ENCODE measurements at places on chromosomes 2 and 18.
A peak's percentile ranks its signal among the peaks of the same experiment; 100 is the strongest.

GRCh38 chr2:27495840-27496356 lies 741 bp upstream of the GCKR start:
- H3K27ac ChIP-seq: no peak overlapping the region
- peak overlapping the region; percentile 81 for H3K4me3 ChIP-seq
- no peaks in the 10 kb centered on the region for H3K36me3 ChIP-seq
- peaks cover 7% of the 10 kb centered on the region for H3K4me1 ChIP-seq
- H3K27me3 ChIP-seq: peaks cover 57% of the 10 kb centered on the region

- no peak overlapping the region for H3K27ac ChIP-seq
- H3K36me3 ChIP-seq: peaks cover 2% of the 10 kb centered on the region
- H3K27me3 ChIP-seq: peaks cover under 1% of the 10 kb centered on the region
- peak overlapping the region; percentile 33 for H3K4me3 ChIP-seq
These were observed 2.0 kb downstream of the NBEAL1 start for GRCh38 chr2:203016716-203017115.

GRCh38 chr2:46942143-46942526 lies 26.5 kb upstream of the MCFD2 start:
- peak overlapping the region; percentile 97 for H3K4me3 ChIP-seq
- peak; percentile 93 for DNase-seq
- H3K36me3 ChIP-seq: peaks cover 36% of the 10 kb centered on the region
- H3K27ac ChIP-seq: peak overlapping the region; percentile 100
- no peaks in the 10 kb centered on the region for H3K27me3 ChIP-seq
- peaks cover 51% of the 10 kb centered on the region for H3K4me1 ChIP-seq

- H3K27me3 ChIP-seq: no peaks in the 10 kb centered on the region
These were observed 93.4 kb downstream of the SOS1 start for GRCh38 chr2:39027421-39027820.

- peaks cover 13% of the 10 kb centered on the region for H3K27me3 ChIP-seq
- peak overlapping the region; percentile 81 for H3K4me3 ChIP-seq
- peaks cover 28% of the 10 kb centered on the region for H3K4me1 ChIP-seq
- peak; percentile 79 for DNase-seq
- peaks cover 2% of the 10 kb centered on the region for H3K36me3 ChIP-seq
- peak overlapping the region; percentile 75 for H3K27ac ChIP-seq
These were observed 886 bp downstream of the PRKCE start for GRCh38 chr2:45652090-45653031.

- no peak for DNase-seq
- H3K4me1 ChIP-seq: no peaks in the 10 kb centered on the region
- H3K27ac ChIP-seq: no peak overlapping the region
- H3K36me3 ChIP-seq: no peaks in the 10 kb centered on the region
- peaks cover 11% of the 10 kb centered on the region for H3K27me3 ChIP-seq
- H3K4me3 ChIP-seq: no peak overlapping the region
These were observed 20.4 kb upstream of the CCL20 start for GRCh38 chr2:227793148-227793712.

- peaks cover 2% of the 10 kb centered on the region for H3K4me1 ChIP-seq
- peaks cover 25% of the 10 kb centered on the region for H3K36me3 ChIP-seq
- no peak overlapping the region for H3K4me3 ChIP-seq
These were observed 207.8 kb downstream of the ATAD2B start for GRCh38 chr2:23718931-23719700.

- H3K27ac ChIP-seq: no peak overlapping the region
- peak overlapping the region; percentile 58 for H3K4me3 ChIP-seq
- DNase-seq: peak; percentile 72
- H3K27me3 ChIP-seq: peaks cover 15% of the 10 kb centered on the region
- peaks cover 20% of the 10 kb centered on the region for H3K4me1 ChIP-seq
These were observed 136.6 kb upstream of the ACAA2 start for GRCh38 chr18:49949951-49950395.

DNA sequence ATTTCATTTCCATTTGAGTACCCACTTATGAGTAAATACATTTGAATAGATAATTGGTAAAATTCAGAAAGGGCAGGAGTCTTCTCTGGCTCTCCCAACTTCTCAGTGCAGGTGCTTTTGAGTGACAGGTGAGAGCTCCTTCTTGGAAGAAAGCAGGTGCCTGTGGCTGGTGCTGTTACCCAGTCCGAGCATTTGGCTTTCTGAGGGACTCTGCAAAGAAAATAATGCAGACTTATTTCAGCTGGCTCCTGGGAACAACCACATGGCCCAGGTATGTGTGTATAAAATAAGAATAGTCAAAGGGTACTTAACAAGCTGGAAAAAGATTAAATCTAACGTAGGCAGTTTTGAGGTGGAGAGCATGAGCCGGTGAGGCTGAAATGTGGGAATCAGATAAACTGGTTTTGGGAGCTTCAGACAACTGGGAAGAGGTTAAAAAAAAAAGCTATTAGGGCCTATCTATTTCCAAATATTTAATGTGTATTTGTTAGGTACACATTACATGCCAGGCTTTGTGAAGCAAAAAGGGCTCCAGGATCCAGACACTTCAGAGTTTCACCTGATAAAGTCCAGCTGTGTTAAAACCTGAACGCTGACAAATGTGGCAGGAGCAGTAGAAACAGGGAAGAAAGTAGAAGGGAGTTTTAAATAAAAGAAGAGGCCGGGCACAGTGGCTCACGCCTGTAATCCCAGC lies 20.6 kb downstream of the ZNF236 start:
- H3K27me3 ChIP-seq: no peaks in the 10 kb centered on the region
- H3K4me1 ChIP-seq: peaks cover 4% of the 10 kb centered on the region
- no peak for DNase-seq
- no peaks in the 10 kb centered on the region for H3K36me3 ChIP-seq

GRCh38 chr2:237180987-237181386 lies 95.3 kb downstream of the COPS8 start:
- peak; percentile 41 for DNase-seq
- no peaks in the 10 kb centered on the region for H3K4me1 ChIP-seq
- H3K36me3 ChIP-seq: no peaks in the 10 kb centered on the region
- no peaks in the 10 kb centered on the region for H3K27me3 ChIP-seq
- H3K4me3 ChIP-seq: no peak overlapping the region

- H3K4me1 ChIP-seq: peaks cover 27% of the 10 kb centered on the region
- H3K4me3 ChIP-seq: peak overlapping the region; percentile 86
- H3K27me3 ChIP-seq: peaks cover 23% of the 10 kb centered on the region
- peak; percentile 91 for DNase-seq
These were observed 680 bp downstream of the DTNB start for GRCh38 chr2:25672494-25673299.

GRCh38 chr2:150147889-150148683 lies 339.4 kb downstream of the RND3 start:
- no peak overlapping the region for H3K4me3 ChIP-seq
- H3K36me3 ChIP-seq: no peaks in the 10 kb centered on the region
- no peak overlapping the region for H3K27ac ChIP-seq
- no peak for DNase-seq

DNA sequence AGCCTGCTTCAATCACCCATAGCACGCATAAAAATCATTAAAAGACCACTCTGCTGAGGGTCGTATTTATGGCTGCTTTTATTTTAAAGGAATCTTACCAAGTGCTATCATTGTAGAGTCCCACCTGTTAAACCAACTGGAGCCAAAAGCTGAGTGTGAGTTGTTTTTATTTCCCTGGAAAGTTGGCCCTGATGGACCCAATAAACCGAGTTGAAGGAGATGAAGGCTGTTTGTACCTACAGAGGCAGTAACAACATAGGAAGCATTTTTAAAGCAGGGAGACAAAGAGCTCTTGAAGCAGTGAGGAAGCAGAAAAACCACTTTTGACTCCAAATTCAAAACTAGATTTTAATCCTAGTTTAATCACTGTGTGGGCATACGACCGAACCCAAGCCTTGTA lies 6.4 kb downstream of the MBOAT2 start:
- no peaks in the 10 kb centered on the region for H3K36me3 ChIP-seq
- H3K4me1 ChIP-seq: peaks cover 7% of the 10 kb centered on the region
- no peak for DNase-seq
- no peak overlapping the region for H3K4me3 ChIP-seq
- H3K27me3 ChIP-seq: peaks cover 14% of the 10 kb centered on the region

DNA sequence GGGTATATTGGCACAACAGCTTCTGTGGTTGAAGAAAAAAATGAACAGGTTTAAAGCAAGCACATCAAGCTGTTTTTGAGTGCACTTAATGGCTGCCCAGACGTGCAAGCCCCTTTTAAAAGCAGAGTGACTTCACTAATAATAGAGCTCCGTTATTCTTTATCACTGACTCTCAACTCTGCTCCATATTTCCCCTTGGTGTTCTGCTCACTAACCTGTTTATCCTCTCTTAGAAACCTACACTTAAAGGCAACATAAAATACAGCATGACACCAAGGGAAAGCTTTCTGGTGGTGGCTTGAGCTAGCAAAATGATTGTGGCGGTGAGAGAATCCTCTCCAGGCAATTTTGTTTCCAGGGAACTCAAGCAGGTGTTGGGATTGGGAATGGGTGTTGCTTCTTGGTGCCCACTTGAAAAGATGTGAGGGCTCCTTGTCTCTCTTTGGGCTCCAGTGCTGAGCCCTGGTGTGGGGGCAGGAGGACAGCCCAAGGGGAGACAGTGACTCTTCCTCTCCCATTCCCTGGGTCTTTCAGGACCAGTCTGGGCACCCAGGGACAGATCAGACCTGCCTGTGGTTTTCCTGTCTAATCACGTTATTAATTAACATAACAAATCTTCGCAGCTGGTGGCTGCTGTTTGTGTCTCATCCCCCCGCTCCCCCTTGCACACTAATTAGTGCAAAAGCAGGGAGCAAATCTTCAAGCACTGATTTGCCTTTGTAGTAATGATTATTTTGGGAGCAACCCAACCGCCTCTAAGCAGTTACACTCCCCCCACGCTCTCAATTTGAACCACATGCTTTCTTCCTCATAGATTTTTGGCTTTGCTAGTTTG lies 289.4 kb upstream of the CXCR4 start:
- H3K27ac ChIP-seq: no peak overlapping the region
- peaks cover 3% of the 10 kb centered on the region for H3K4me1 ChIP-seq
- no peaks in the 10 kb centered on the region for H3K36me3 ChIP-seq
- no peak for DNase-seq
- H3K27me3 ChIP-seq: peaks cover 50% of the 10 kb centered on the region
- no peak overlapping the region for H3K4me3 ChIP-seq

DNA sequence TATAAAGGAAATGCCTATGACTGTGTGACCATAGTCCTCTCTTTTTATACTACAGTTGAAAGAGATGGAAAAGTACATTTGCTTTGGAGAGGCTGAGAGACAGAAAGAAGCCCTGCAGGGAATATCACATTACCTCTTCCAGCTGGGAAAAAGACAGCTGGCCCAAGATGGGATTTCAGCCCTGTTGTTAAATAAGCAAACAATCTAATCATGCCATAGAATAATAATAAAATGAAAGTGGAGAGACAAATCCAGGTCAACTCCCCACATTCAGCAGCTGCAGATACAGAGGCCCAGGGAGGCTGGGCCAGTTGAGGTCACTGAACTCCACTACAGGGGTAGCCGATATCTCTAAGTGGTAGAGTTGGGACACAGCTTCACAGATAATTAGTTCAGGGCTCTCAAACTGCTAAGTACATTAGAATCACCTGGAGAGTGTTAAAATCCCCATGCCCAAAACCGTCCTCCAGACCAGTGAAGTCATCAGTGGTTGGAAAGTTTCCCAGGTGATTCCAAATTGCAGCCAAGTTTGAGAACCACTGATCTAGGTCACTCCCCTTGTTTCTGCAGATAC lies 81.9 kb downstream of the MOGAT1 start:
- no peak overlapping the region for H3K27ac ChIP-seq
- peaks cover 16% of the 10 kb centered on the region for H3K4me1 ChIP-seq
- no peak overlapping the region for H3K4me3 ChIP-seq
- no peak for DNase-seq
- no peaks in the 10 kb centered on the region for H3K27me3 ChIP-seq
- no peaks in the 10 kb centered on the region for H3K36me3 ChIP-seq

GRCh38 chr2:167249197-167249596 lies 360.9 kb downstream of the XIRP2 start:
- no peak for DNase-seq
- no peaks in the 10 kb centered on the region for H3K27me3 ChIP-seq
- H3K36me3 ChIP-seq: no peaks in the 10 kb centered on the region
- no peak overlapping the region for H3K27ac ChIP-seq
- no peaks in the 10 kb centered on the region for H3K4me1 ChIP-seq

GRCh38 chr2:191152482-191153240 lies 1.9 kb upstream of the STAT4 start:
- H3K27me3 ChIP-seq: no peaks in the 10 kb centered on the region
- peak overlapping the region; percentile 58 for H3K27ac ChIP-seq
- DNase-seq: peak; percentile 68
- H3K4me1 ChIP-seq: peaks cover 54% of the 10 kb centered on the region
- no peak overlapping the region for H3K4me3 ChIP-seq

GRCh38 chr2:241550616-241551580 lies 7.6 kb upstream of the BOK start:
- H3K4me3 ChIP-seq: no peak overlapping the region
- H3K27ac ChIP-seq: no peak overlapping the region
- no peaks in the 10 kb centered on the region for H3K36me3 ChIP-seq
- DNase-seq: no peak
- peaks cover 6% of the 10 kb centered on the region for H3K4me1 ChIP-seq

GRCh38 chr18:35289727-35290093 lies 319 bp downstream of the ZSCAN30 start:
- no peak for DNase-seq
- peak overlapping the region; percentile 95 for H3K27ac ChIP-seq
- no peaks in the 10 kb centered on the region for H3K27me3 ChIP-seq
- peaks cover 37% of the 10 kb centered on the region for H3K4me1 ChIP-seq

DNA sequence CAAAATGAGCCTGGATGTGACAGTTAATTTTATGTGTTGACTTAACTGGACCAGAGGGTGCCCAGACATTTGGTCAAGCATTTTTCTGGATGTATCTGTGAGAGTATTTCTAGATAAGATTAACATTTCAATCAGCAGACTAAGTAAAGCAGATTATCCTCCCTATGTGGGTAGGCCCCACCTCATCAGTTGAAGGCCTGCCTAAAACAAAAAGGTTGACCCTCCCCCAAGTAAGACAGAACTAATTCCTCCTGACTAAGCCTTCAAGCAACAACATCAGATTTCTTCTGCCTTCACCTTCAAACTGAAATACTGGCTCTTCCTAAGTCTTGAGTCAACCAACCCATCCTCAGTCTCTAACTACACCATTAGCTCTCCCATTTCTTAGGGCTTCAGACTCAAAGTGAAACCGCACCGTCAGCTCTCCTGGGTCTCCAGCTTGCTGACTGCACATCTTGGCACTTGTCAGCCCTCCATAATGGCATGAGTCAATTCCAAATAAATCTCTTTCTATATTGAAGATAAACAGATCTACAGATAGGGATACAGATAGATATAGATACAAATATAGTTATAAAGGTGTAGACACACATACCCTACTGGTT lies 47.9 kb downstream of the MEMO1 start:
- no peaks in the 10 kb centered on the region for H3K27me3 ChIP-seq
- DNase-seq: peak; percentile 73
- H3K4me1 ChIP-seq: peaks cover 43% of the 10 kb centered on the region
- H3K4me3 ChIP-seq: no peak overlapping the region
- H3K27ac ChIP-seq: peak overlapping the region; percentile 8

- peaks cover 2% of the 10 kb centered on the region for H3K27me3 ChIP-seq
- DNase-seq: no peak
- H3K4me1 ChIP-seq: no peaks in the 10 kb centered on the region
- H3K36me3 ChIP-seq: no peaks in the 10 kb centered on the region
- H3K4me3 ChIP-seq: no peak overlapping the region
These were observed 112.5 kb upstream of the AGAP1 start for GRCh38 chr2:235381261-235381912.
